ENCODE measurements at places on chromosomes 16 and 17.

GRCh38 chr16:87012954-87013938 lies 303.9 kb downstream of the C16orf95 start:
- DNase-seq, result no peak

DNA sequence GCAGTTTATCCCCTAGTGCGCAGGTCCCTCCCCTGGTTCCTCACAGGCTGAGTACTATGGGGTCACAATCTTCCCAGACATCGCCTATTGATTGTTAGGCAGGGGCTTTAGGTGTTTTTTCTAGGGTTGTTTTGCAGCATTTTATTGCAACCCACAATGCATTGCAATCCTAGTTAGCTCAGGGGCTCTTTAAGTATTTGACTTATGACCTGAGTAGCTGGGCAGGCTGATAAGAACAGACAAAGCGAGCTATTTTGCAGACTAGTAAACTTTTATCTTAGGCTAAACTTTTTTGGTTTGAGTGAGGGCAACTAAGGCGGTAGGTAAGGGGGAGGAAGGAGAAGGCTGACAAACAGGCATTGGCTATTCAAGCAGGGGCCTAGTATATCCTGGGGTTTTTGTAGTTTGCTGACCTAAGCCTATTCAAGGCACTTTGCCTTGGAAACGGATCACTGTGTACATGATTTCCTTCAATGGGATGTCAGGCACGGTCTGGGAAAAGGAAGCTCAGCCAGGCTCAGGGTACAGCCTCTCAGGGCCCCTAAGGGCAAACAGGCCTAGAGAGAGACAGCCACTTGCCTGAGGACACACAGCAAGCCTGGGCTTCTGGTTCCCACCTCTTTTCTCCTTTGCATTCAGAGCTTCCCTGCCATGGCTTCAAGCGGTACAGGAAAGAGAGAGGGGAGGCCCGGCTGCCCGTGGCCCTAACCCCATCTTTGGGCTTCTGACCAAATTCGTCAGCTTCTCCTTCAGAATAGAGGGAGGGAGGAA lies 6.4 kb downstream of the DRC7 start:
- no peak for DNase-seq

DNA sequence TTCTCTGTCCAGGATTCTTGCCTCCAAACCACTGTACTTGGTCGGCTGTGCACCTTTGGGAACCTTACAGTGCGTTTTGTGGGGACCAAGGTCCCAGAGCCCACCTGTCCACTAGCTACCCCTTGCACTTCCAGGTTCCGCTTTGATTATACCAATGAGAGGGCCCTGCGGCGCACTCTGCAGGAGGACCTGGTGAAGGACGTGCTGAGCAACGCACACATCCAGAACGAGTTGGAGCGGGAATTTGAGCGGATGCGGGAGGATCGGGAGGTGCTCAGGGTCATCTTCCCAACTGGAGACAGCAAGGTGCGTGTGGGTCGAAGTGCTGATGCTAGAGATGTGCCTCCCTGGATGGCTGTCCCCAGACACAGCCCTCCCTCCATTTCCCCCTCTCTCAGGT lies 18.8 kb downstream of the POLR2A start:
- no peak for DNase-seq

DNA sequence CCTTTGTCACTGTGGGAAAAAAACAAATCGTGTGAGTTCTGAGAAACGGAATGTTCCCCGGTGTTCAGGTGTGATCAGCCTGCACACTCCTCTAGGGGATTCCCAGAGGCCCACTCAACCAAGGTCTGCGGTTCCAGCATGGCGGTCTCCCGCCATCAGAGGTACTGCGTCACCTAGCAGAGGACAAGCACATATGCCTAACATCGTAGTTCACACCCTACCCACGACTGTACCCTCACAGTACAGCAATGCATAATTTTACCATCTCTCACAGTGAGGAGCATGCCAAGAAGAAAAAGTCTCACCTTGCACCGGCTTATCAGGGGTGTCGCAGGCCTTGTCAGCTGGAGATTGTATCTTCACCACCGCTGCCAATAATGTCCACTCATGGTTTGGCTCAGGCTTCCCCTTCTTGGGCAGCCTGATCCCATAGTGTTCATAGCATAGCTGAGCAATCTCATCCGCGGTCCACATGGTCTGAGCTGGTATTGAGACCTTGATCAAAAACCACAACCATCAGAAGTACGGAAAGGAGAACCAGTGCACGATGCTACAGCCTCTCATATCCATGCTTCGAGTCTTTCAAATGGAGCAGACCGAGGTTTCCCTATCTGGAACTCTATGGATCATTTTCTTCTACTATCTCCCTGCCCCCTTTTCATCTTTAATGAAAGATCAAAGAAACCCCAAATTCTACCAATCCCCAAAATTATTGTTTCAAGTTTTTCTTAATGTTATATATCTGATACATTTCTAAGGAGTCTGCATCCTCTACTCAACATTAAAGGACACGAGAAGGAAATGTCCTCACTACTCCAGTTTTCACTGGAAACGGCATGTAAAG lies 2.5 kb downstream of the ADAT1 start:
- DNase-seq, result no peak

GRCh38 chr16:85835227-85835751 lies 35.8 kb downstream of the COX4I1 start:
- DNase-seq, result no peak

DNA sequence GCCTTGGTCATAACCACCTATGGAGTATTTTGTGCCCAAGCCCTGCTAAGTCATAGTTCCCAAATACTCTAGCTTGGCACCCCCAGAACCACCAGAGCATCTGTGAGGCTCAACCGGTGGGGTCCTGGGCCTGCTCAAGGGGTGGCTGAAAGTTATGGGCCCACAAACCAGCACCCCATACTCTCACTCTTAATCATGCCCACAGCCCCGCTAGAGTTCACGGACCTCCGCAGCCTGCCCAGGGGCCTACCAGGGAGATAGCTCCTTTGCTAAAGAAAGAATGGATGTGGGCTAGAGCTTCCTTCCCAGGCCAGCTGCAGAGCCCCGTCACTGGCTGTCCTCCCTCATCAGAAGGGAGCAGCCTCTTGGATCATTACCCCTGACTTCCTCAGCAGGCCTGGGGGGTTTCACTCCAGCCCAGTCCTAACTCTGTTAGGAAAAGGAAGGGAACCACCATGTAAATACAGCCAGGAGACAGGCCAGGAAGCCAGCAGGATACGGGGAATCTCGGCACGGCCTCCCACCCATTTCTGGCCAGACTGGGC lies 1.4 kb downstream of the GIT1 start:
- DNase-seq, result no peak

- DNase-seq, result no peak
These were observed 69.7 kb downstream of the ZFHX3 start for GRCh38 chr16:72978212-72978611.

GRCh38 chr16:67790071-67790470 lies 16.3 kb downstream of the RANBP10 start:
- no peak for DNase-seq

GRCh38 chr17:75499313-75500022 lies 15.9 kb downstream of the CASKIN2 start:
- no peak for DNase-seq

- no peak for DNase-seq
These were observed 57.7 kb downstream of the RMI2 start for GRCh38 chr16:11402745-11403533.

DNA sequence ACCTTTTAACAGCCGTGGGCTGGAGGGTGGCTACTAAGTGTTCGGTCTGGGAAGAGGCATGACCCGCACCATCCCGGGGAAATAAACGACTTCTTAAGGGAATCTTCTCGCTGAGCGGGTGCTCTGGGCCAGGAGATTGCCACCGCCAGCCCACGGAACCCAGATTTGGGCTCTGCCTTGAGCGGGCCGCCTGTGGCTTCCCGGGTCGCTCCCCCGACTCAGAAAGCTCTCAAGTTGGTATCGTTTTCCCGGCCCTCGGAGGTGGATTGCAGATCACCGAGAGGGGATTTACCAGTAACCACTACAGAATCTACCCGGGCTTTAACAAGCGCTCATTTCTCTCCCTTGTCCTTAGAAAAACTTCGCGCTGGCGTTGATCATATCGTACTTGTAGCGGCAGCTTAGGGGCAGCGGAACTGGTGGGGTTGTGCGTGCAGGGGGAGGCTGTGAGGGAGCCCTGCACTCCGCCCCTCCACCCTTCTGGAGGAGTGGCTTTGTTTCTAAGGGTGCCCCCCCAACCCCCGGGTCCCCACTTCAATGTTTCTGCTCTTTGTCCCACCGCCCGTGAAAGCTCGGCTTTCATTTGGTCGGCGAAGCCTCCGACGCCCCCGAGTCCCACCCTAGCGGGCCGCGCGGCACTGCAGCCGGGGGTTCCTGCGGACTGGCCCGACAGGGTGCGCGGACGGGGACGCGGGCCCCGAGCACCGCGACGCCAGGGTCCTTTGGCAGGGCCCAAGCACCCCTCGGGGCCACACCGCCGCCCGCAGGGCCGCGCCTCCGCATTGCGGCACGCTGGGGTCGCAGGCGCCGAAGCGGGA lies 3.6 kb upstream of the CBX4 start:
- no peak for DNase-seq

DNA sequence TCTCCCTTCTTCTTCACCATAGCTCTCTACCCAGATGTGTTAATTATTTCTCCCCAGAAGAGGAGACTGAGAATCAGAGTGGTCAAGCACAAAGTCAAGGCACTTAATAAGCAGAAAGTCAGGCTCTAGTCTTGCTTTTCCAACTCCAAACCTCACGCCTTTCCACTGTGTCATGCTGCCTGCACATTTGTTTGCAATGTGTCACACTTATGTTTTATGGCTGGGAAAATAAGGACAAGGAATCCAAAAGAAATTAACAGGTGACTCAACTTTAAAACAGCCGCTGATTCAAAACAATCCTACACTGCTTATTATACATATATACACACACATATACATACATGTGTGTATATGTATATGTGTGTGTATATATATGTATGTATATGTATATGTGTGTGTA lies 255.7 kb upstream of the DYNLRB2 start:
- peak; percentile 47 for DNase-seq

DNA sequence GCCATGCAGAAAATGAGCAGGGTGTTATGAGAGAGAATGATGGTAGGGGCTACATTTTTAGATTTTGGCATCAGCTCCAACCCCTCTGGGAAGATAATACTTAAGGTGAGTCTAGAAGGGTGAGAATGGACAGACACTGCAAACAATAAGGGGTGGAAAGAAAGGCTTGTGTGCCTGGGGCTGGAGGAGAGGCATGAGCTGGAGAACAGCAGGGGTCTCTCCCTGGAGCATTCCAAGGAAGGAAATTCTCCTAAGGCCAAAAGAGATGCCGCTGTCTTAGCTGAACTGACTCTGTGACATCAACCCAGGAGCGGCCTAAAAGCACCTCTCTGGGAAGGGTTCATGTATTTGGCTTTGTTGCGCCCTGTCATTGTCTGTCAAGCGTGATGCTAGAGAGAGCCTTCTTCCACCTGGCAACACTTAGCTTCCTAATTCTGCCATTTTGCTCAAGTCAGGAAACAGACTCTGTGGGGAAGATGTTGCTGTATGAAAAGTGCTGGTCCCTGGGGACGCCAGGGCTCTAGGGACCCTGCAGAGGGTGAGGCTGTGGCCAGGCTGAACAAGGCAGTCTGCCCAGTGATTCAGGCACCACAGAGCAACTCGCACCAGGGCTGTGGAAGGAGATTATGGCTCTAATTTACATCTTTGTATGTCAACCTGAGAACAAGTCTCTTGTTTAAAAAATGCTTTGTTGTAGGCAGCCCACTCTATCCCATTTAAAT lies 225.7 kb downstream of the CBLN1 start:
- DNase-seq, result no peak

DNA sequence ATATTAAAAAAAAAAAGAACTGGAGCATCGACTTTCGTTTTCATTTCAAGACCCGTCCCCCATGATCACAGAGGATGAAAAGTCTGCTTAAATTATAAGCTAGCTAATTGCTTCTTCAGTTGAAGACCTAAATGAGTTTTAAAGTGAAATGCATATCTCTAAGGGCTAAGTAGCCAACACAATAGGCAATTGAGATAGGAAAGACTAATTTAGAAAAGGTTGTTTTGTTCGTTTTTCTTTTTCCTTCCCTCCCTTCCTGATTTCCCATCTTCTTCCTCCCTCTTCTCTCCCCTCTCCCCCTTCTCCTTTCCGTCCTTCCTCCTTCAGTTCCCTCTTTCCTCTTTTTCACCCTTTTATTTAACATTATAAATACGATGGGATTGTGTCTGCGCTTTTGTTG lies 377.2 kb downstream of the WWOX start:
- DNase-seq, result no peak

- DNase-seq, result no peak
These were observed 26.6 kb downstream of the PIPOX start for GRCh38 chr17:29069526-29070041.

DNA sequence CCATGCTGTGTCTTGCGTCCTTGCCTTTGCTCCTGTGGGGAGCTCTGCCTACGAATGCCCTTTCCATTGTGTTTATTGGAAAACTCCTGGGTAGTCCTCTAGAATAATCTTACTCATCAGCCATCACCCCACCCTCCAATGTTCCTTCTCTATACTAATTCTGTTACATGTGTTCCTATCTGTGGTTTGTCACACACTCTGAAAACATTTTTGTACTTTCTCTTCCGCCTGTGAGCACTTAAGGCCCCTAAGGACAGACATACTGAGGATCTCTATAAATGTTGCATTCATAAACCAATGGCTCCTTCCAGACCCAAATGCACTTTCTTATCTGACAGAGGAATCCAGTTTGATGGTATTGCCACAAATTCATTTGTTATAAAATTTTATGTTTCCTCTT lies 53.9 kb upstream of the MON1B start:
- no peak for DNase-seq

DNA sequence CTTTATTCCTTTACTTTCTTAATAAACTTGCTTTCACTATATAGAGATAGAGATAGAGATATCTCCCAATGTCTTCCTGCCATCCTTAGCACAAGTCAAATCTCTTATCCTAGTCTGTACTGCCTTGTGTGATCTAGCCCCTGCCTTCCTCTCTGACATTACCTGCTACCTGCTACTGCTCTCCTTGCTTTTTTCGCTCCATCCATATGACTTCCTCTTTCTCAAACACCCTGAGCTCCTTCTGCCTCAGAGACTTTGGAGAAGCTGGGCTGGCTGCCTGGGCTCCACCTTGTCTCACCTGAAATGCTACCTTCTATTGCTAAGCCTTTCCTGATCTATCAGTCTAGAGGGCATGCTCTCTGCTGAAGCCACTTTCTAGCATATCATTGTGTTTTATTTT lies 24.7 kb upstream of the WSB1 start:
- no peak for DNase-seq

GRCh38 chr17:78842881-78843565 lies 2.4 kb upstream of the USP36 start:
- DNase-seq, result no peak

- peak; percentile 55 for DNase-seq
These were observed 26.2 kb downstream of the ANKRD40 start for GRCh38 chr17:50681263-50682200.

DNA sequence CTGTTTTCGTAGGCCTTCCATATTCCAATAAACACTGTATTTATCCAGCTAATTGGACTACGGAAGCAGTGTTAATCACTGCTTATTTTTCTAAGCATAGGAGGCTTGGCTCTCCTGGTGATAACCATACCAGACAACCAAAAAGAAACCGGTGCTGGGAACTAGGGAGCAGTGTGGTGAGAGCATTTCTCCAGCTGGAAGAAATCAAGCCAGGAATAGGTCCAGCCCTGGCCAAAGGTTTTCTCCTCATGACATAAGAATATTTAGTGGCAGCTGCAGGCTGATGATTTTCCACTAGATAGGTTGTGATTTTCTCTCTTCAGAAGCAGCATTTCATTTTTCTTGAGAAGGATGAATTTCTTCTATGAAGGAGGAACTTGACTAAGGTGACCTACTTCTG lies 141.5 kb downstream of the TRIM37 start:
- DNase-seq, result no peak

All from AG04450 (cell line).